ENCODE measurements at places on chromosomes 2 and 18.

GRCh38 chr18:9417073-9417851 lies 58.1 kb upstream of the RALBP1 start:
- DNase-seq, result no peak

- no peak for DNase-seq
Observed at GRCh38 chr2:176284461-176285049, 15.3 kb downstream of the MTX2 start.

- no peak for DNase-seq
Observed at GRCh38 chr18:9673296-9674251, 34.5 kb upstream of the RAB31 start.

DNA sequence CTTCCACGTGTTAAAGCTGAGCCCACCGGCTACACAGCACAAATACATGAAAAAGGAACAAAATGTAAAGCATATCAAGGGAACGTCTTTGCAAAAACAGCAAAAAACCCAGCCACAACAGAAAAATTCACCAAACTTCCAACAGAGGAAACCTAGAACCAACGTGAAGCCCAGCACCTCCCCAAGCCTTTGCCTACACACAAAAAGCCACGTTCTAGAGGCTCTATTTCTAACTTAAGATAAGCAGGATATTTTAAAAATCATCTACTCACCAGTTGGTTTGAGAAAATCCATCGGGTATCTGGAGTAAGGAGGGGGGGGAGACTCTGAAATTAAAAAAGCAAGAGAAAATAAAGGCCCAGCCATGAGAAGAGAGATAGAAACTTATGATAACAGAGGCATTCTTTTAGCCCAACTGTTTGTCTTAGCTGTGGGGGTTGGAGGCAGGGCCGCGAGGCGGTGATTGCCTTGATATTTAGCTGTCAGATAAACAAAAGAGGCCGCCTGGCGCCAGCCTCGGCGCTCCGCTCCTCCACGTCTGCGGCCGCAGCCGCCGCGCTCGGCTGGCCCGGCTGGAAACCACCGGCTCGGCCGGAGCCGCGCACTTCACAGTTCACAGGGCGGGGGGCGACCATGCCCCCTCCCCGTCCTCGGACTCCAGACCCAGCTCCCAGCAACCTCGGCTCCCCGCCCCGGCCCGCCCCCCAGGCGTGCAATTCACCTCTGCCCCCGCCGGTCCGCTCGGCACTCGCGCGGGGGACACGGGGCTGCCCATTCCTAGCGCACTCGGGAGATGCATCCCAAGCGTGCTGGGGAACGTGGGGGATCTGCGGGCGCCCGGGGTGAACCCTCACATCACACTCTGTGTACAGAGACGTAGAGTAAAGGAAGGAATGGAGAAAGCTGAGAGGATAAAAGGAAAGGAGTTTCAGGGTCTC lies 2.4 kb downstream of the SMAD7 start:
- peak; percentile 25 for DNase-seq

DNA sequence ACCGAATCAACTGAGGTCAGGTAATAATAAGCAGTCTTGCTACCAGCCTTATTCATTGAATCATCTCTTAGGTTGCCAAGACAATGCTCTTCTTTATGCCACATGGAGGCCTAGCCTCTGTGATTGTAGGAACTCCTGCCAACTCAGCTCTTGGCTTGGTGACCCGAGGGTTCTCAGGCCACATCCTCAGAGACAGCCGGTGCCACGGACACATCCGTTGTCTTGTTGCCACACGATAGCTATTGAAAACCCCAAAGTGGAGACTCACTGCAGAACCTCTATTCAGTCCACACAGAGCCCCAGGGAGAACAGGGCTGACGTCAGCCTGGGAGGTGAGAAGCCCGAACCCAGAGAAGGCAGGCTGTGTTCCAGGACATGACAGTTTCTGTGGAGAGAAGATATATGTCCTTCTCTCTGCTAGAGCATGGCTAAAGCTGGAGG lies 53.5 kb upstream of the TGFA start:
- DNase-seq, result no peak

DNA sequence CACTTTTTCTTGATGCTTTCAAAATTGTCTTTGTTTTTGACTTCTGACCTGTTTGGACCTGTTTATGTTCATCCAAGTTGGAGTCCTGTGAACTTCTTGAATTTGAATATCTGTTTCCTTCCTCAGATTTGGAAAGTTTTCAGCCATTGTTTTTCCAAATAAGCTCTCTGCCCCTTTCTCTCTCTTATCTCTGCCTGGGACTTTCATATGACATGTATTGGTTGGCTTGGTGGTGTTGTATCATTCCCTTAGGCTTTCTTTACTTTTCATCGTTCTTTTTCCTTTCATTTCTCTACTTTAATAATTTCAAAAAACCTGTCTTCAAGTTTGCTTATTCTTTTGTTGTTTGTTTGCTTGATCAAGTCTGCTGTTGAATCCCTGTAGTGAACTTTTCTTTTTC lies 60.1 kb upstream of the LDLRAD4 start:
- DNase-seq, result no peak

DNA sequence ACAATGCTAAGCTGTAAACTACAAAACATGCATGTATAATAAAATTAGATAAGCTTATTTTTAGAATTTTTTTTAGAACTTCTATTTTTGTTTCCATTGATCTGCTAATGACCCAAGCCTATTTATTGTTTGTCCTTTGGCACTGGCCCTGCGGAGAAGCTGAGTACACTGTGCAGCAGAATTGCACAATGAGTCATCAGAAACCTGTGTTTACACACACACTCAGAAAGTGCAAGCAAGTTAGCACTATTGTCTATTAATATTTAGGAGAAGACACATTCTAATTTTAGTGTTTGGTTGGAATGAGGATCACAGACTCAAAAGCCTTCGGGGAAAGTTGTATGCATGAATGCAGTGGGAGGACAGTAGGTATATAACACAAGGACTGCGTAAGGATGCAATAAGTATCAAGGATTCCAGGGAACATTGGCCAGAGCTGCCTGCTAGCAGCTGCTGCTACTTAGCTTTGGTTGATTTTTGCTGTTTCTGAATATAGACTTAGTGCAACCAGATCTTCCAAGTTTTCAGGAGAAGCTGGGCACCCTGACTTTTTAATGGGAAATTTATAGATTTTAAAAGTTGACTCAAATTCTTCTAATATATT lies 128.2 kb downstream of the KCNH7 start:
- no peak for DNase-seq

DNA sequence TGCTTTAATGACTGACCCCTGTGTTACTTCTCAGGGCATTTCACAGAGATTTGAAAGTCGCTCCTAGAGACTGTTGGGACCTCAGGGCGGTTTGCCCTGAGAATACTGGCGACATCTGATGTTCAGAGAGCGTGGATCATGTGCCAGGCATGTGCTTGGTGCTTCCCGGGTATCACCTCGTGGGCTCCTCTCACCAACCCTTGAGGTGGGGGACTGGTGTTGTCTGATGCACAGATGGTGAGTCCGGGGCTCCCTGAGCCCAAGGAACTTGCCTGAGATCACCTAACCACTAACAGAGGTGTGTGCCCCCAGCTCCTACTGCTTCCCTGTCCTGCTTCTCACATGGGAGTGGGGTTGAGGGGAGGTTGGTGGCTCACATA lies 16.2 kb downstream of the ATOH8 start:
- no peak for DNase-seq

- no peak for DNase-seq
Observed at GRCh38 chr2:214810671-214811070, 1.2 kb upstream of the BARD1 start.

DNA sequence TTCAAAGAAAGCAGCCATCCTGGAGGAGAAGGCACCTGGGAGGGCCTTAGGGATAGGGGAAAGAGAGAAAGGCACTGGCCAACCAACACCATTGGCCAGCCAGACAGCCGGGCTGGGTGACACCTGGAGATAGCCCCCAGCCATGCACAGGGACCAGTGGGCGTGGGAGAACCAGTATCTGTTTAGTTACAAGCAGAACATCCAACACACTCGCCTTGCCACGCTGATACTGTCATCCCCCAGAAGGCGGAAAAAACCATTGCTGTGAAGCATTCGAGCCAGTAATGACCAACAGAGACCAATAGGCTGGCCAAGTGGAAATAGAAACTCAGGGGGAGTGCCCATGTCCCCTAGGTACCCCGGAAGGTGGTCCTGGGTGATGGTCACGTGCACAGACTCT lies 15.5 kb downstream of the ASPRV1 start:
- no peak for DNase-seq

GRCh38 chr18:8675057-8675456 lies 30.3 kb upstream of the MTCL1 start:
- no peak for DNase-seq

- no peak for DNase-seq
Observed at GRCh38 chr2:30796699-30797098, 10.5 kb downstream of the CAPN13 start.

- DNase-seq, result no peak
Observed at GRCh38 chr2:158729873-158730620, 65.1 kb upstream of the DAPL1 start.

GRCh38 chr2:147865560-147865959 lies 20.7 kb downstream of the ACVR2A start:
- no peak for DNase-seq

DNA sequence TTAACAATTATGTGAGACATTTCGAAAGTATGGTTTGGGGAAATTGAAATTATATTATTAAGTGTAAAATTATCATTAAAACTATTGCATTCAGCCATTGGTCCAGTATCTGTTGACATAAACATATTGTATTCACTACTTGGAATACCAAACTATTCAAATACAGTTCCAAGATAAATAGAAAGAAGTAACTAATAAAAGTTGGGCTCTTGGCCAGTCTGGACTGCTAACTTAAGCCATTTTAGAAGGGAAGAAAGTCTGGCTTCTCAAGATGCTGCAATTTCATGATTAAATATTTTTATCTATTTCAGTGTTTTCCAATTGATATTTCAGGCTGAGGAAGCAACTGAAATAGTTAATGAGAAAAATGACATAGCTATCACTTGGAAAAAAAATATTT lies 109.8 kb upstream of the CHRNA1 start:
- DNase-seq, result no peak

DNA sequence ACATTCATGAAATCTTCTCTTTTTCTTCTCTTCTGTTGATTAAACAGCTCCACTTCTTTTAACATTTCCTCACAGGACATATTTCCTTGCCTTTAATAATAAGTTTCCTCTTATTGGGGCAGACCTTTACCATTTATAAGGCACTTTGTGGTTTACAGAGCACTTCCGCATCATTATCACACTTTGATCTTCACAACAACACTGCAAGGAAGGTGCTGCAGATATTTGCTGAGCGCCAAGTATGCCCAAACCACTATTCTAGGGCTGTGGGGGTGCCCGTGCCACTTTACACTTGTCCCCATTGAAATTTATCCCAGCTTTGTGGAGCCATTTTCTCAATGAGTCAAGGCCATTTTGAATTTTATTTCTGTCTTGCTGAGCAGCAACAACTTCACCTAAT lies 246.6 kb downstream of the SS18 start:
- DNase-seq, result no peak

- no peak for DNase-seq
Observed at GRCh38 chr2:195769975-195770374, 112.9 kb downstream of the SLC39A10 start.

Data from activated T-helper 1 cell treated with Interleukin-2 at 50 U/mL for 16 hours (primary cell).